ENCODE measurements at places on chromosomes 12 and 14.

GRCh38 chr12:12577786-12578185 is 15.1 kb upstream of the DUSP16 start:
- DNase-seq: no peak

GRCh38 chr12:34368079-34368478 is 345.8 kb downstream of the ALG10 start:
- DNase-seq: no peak

GRCh38 chr14:51410897-51411296 is 170.8 kb downstream of the TMX1 start:
- DNase-seq: no peak

- DNase-seq: no peak
Observed at GRCh38 chr12:102522768-102523167, 42.4 kb upstream of the IGF1 start.

DNA sequence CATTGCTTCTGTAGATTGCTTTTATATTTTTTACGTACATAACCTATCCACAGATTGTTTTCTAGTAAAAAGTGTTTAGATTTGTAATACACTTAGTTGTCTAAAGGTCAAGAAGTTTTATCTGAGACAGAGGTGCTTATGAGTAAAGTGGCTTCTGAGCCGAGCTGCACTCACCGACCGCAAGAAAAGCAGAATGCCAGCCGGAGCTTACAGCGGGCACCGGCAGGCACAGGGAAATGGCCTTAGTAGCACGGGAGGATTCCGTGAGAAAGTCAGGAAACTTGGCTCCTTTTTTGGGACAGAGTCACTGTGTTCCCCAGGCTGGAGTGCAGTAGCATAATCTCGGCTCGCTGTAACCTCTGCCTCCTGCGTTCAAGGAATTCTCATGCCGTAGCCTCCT is 29.8 kb downstream of the PIWIL1 start:
- DNase-seq: no peak

GRCh38 chr14:99930420-99931274 is 134.6 kb upstream of the EVL start:
- no peak for DNase-seq

DNA sequence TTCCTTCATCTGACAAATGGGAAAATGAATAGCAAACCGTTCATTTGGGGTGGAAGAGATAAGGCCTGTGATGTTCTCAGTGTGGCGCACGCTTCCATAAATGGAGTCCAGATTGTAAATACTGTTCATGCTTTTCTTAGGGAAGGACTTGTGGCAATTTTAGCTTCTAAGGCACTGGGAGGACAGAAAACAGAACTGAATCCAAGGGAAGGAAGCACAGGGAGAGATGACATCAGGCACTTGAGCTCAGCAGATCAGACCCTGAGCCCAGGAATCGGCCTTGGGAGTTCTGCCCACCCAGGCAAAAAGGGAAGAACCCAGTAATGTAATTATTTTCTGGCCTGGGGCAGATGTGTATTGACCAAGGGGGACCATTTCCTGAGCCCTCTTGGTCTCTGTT is 7.2 kb upstream of the SH2B3 start:
- no peak for DNase-seq

GRCh38 chr14:90511795-90512328 is 115.0 kb downstream of the CALM1 start:
- DNase-seq: no peak

DNA sequence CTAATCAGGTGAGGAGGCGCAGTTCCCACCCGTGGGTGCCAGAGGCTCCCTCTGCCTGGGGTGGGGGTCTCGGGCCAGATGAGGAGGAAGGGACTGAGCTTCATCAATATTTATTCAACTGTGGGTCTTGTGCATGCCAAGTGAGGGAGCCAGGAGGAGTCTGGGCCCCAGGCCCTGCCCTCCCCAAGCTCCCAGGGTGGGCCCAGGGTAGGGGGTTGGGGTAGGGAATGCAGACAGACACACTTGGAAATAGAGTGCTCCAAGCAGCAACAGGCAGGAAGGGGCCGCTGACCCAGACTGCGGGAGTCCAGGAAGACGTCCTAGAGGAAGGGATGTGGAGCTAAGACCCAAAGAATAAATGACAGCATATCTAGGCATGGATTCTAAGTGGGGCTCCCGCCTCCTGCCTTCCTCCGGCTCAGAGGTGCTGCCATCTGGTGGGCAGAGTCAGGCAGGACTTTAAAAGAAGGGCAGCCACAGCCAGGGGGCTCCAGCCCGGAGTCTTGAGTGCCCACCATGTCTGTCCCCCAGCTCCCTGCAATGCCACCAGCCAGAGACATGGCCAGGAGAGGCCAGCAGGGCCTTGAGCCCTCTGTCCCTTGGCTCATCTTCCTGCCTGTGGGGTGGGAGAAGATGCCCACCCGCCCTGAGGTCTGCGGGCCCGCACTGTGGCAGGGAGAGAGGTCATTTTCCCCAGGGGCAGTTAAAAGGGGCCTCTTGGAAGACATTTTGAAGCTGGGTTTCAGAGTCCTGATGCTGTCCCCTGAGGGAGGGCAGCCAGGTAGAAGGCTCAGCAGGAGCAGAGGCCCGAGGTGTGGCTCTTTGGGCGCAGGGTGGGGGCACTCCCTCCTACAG is 70.1 kb downstream of the PHETA1 start:
- DNase-seq: peak; percentile 5

DNA sequence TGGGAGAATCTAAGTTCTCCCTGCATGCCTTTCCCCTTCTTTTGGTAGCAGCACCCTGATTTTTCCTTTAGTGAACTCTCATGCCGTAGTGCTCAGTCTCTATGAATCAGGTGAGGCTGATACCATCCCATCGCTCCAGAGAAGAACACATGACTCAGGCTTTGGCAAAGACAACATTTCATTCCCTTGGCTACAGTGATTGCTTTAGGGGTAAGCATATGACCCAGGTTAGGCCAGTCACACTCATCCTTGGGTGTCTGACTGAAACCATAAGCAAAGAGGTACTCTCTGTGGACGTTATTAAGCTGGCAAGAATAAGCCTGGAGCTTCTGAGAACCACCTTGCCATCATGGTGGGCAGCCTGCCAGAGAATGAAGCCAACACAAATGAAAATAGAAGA is 141.8 kb downstream of the MYRFL start:
- DNase-seq: no peak

DNA sequence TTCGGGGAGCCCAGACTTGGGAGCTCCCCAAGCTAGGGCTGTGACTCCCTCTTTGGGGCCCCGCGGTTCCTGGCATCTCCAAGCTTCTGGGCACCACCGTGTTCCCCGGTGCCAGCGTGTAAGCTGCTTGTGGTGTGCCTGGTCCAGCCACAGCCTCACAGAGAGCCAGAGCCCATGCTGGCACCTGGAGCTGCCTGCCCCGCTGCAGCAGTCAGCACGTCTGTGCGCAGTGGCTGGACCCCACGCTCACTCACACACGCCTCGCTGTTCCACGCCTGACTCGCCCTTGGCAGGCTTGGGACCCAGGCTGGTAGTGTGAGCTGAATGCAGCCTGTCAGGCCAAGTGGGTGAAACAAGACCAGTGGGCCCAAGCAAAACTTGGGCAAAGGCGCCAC is 34.5 kb downstream of the APAF1 start:
- DNase-seq: no peak

DNA sequence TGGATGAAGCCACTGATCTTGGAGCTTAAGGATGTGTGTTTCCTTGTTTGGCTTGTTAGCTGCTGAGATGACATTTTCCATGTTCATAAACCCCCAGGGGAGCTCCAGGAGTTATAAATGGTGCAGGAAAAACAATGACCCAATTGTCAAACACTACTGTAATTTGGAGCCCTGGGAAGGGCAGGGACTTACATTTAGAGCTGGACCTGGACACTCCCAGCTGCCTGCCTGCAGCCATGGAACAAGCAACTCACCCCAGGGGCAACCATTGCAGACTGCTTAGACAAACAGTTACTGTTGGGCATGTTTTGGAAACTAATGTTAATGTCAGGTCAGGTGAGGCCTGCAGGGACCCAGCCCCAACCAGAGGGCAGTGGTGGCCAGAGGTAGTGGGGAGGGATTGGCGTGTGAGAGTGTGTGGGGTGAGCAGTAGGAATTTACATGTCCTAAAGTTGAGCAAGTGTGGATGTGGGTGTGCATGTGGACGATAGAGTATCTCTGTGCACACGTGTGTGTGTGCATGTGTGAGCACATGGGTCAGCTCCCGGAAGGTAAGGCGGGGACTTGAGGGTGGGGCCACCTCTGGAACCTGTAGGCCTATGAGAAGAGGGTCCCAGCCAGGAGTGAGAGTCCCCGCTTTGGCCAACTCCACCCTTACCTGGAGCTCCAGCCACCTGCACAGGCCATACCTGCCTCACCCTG is 86.4 kb upstream of the NOS1 start:
- DNase-seq: no peak

- DNase-seq: no peak
Observed at GRCh38 chr12:103880299-103881142, 39.5 kb upstream of the NT5DC3 start.

All from activated T-helper 1 cell treated with anti-CD3 and anti-CD28 coated beads, Interleukin-12 subunit alpha, Interleukin-12 subunit beta, Interleukin-2, Interleukin-4 antibody, amounts not matched to agents 30 ng/mL and 10 ng/mL and 1 ng/mL, durations not matched to agents 14 hours and 24 hours and 36 hours (primary cell).